ENCODE measurements at places on chromosomes 5 and 9.

- no peak for DNase-seq
Measured at GRCh38 chr5:141150224-141150992, 551 bp downstream of the PCDHB6 start.

GRCh38 chr9:124602204-124602603, 95.0 kb upstream of the NR5A1 start:
- no peak for DNase-seq

DNA sequence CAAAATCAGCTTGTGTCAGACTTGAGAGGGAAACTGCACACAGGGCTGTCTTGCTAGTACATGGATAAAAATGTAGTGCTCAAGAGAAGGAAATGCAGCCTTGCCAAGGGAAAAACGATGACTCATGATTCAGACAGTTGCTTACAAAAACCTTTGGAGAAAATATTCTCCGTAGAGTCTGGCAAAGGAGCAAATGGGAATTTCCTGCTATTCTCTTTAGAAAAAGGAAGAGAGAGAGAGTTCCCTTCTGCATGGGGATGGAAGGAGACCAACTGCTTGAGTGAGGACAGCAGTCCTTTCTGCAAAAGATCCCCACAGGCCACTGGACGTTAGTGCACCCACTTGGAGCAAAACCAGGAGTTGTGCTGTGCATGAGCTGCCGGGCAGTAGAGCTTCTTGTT, 7.6 kb downstream of the IFNB1 start:
- DNase-seq, result peak; percentile 68

GRCh38 chr5:3126639-3127038, 375.2 kb upstream of the IRX2 start:
- DNase-seq, result peak; percentile 29

- DNase-seq, result no peak
Measured at GRCh38 chr5:94159144-94159543, 417.7 kb upstream of the POU5F2 start.

GRCh38 chr5:107812570-107813141, 141.9 kb upstream of the EFNA5 start:
- DNase-seq, result no peak

DNA sequence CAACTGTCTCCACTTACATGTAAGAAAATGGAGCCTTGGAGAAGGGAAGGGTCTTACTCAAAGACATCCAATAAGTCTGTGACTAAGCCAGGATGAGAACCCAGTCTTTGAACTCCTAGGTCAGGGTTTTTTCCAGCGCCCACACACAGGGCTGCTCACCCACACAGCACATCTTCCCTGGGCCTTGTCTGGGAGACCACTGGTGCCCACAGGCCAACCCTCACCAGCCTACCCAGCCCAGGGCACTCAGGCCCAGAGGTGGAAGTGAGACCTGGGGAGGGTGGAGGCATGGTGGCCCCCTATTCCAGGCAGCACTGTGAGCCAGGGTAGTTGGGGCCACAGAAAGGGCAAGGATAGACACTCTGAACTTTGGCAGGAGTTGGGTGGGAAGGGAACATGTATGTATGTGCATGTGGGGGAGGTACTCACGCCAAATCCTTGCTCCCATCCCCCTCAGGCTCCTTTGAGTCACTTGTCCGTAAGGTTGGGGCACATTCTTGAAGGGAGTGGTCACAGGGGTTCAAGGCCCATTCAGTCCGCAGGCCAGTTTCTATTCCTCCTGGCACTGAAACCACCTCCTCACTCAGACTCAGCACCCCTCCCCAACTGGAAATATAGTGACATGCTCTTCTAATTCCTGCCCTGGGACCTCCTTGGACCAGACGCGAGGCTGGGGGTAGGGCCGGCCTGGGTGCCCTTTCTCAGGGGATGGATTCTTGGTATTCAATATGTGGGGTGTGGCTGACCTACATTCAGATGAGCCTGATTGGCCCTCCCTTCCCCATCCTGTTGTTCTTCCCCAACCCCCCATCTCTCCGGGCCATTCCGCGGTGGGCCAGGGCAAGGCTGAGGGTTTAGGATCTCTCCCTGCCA, 2.9 kb upstream of the SLC4A9 start:
- no peak for DNase-seq

DNA sequence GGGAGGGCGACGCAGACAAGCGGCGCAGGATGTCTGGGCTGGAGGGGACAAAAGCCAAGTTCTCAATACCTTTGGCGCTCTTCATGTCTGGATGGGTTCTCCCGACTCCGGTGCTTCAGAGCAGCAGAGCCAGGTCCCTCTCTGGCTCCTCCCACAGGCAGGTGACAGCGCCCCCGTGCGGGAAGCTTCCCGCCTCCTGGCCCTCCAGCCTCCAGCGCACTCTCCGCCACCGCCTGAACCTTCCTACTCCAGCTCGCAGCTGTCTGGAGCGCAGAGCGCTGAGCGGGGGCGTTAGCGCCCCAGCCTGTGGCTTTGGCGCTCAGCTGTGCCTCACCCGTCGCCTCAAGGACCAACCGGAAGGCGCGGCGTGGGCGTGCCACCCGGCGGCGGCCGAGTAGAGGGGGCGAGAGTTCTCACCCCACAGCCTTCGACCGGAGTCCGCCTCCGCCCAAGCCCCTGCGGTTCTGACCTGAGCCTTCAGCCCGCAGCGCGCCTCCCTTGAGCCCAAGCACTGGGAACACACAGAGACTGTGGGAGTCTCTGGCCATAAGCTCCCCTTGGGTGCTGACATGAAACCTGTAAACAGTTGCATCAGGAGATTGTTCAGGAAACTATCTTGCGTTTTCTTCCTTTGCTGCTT, at the start of gene SLCO4C1:
Gene SLCO4C1, minus strand, starts transcription at position 107 of the 640 bp plus-strand sequence. Its CDS starts 22 bp downstream, at position 85.
- peak; percentile 97 for DNase-seq

GRCh38 chr5:173829826-173830225, 58.3 kb upstream of the CPEB4 start:
- peak; percentile 78 for DNase-seq

- DNase-seq, result no peak
Measured at GRCh38 chr9:107462691-107463090, 26.9 kb downstream of the KLF4 start.

DNA sequence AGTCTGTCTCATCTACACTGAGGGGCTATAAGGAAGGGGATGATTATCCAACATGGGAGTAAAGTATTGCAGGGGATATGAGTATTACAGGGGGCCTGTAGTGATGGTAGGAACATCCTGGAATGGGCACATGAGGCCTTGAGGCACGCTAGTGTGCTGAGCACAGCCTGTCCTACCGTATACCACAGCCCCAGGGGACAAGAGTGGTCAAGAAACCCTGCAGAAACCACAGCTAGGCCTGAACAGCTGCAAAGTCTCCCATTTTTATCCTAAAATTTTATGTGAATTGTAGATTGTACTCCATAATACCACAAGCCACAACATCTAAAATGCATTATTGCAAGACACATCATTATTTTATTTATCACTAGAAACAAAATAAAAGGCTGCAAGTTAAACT, 136.3 kb upstream of the ASTN2 start:
- no peak for DNase-seq

- no peak for DNase-seq
Measured at GRCh38 chr9:120745278-120745677, 31.0 kb upstream of the MEGF9 start.

DNA sequence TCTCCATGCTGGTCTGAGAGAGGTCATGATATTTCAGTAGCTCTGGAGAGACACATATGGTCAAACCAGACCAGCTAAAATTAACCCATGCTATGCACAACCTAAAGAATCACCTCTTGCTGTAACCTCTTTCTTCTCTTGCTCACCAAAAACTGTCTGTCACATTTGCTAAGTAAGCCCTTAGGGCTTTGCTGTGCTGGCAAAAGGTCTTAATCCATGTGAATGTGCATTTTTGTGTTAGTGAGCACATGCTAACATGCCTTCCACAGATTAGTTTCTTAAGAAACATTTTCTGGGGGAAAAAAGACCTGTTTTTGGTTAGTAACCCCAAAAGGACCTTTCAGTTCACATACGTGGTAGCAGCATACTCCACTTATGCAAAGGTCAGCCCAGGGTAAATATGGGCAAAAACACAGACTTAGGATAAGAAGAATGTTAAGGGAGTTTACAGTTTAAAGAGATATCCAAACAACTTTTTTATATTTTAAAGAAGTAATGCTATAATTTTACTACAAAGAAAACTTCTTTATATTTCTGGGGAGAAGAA, 124.2 kb upstream of the CCDC152 start:
- DNase-seq, result no peak

DNA sequence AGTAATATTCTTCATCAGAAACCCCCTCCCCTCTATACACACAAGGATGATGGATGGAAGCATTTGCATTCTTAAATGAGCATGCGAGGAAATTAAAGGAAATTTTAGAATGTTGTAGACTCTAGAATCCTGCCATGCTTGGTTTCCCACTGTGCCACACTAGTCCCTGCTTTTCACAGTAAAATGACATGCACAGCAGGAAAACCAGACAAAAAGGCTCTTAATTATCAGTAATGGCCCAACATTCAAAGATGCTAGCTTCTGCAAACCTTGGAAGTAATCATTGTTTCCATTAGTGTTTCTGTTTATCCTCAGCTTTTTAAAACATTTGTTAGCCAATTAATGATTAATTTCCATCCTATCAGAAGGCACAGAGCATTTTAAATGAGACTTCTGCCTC, 255.8 kb downstream of the SLCO4C1 start:
- no peak for DNase-seq

GRCh38 chr9:124465736-124466135, 15.5 kb downstream of the ADGRD2 start:
- DNase-seq, result no peak

- no peak for DNase-seq
Measured at GRCh38 chr5:93384026-93384425, 197.0 kb downstream of the NR2F1-AS1 start.

DNA sequence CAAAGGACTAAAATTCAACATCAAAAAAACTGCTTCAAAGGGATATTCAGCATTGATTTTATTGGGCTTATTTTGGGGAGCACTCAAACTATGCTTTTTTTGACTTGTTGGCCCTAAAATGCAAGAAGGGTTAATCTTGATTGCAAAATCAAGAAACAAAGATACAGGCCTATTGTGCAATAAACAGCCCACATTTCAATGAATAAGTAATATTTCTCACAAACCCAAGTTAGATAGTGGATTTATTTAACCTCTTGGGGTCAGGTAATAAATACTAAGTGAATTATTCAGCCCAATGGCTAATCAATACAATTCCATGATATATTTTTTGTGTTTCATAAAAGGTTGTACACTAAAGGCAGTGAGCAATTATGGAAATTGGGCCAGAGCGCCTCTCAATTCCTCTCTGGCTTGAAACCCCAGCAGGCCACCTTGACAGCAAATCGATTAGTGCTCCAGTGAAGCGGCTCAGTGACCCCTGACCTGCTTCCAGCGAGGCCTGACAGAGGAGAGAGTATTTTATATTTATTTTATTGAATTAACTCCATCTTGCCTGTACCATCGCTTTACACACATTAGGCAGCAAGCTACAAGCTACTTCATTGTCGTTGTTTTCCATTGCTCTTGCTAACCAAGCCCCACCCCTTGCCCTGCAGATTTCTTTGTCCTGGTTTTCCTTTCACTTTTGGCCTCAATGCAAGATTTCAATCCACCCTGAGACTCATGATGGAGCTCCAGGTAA, 65.5 kb downstream of the EBF1 start:
- DNase-seq, result peak; percentile 28

- DNase-seq, result no peak
Measured at GRCh38 chr5:61746831-61747575, 414.9 kb downstream of the ZSWIM6 start.

GRCh38 chr5:158838781-158839180, 260.9 kb downstream of the EBF1 start:
- DNase-seq, result no peak

GRCh38 chr9:36485647-36486328, 85.7 kb upstream of the RNF38 start:
- DNase-seq, result no peak

DNA sequence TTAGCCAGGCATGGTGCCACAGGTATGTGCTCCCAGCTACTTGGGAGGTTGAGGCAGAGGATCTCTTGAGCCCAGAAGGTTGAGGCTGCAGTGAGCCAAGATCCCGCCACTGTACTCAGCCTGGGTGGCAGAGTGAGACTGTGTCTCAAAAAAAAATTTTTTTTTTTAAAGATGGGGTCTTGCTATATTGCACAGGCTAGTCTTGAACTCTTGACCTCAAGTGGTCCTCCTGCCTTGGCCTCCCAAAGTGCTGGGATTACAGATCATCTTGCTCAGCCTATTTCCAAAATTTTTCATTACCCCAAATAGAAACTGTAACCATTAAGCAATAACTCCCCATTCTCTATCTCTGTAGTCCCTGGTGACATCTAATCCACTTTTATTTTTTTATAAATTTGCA, 4.4 kb upstream of the TBC1D13 start:
- no peak for DNase-seq

DNA sequence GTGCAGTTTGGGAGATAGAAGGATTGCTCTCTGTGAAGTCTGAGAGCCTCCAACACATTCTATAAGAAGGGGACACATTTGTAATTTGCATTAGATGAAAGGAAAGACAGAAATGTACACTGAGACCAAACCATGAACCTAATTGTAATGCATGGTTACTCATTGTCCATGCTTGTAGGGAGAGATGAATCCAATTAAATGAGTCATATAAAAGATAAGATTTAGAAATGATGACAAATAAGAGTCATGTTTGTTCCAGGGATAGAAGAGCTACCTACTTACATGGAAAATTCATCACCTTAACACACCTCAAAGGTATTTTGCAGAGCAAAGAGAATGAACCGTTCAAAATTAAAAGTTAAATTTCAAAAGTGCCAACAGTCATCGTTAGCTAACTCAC, 85.1 kb downstream of the FBXL7 start:
- DNase-seq, result no peak

DNA sequence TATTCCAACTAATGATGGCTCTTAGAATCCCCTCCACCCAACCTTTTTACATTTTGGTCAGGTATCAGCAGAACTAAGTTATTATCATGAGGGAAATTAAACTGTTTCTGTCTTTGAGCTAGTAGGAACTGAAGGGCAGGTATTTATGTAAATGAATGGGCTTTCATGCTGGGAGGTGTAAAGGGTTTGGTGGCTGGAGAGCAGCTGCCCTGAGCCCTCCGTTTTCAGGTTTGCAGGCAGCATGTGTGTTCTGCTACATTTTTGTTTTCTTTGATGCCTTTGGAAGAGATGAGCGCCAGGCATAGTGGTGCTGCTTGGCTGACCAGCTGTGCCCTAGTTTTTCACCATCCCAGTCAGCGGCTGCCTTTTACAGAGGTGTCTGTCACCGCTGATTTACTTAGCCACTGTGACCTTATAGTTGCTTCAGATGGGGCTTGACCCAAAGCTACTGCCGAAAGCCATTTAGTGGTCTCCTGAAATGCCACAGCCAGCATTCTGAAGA, 231.9 kb downstream of the MAST4 start:
- no peak for DNase-seq

- DNase-seq, result peak; percentile 87
Measured at GRCh38 chr5:149605998-149606724, 24.9 kb downstream of the ARHGEF37 start.

- no peak for DNase-seq
Measured at GRCh38 chr9:16683326-16683725, 187.1 kb downstream of the BNC2 start.

DNA sequence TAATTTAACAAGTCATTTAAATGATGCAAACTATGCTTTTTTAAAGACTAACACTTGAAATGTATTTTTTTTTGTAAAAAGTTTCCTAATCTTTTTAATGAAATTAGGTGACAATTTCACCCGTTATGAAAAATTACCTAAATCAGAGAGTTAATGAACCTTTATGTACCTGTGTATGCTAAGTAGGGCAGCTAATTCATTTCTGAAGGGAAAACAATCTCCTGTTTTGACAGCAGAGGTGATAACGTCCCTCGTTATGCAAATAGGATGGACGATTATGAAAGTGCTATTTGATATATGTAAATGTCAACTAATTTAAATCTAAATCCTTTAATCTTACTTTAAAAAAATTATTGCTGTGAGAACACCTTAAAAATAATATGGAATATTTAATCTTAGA, 58.8 kb downstream of the MEF2C start:
- DNase-seq, result no peak

- DNase-seq, result no peak
Measured at GRCh38 chr9:13948037-13948436, 365.9 kb downstream of the NFIB start.

All from islet precursor cell (in vitro differentiated cells).